ENCODE measurements at places on chromosomes 1 and 21.
A peak's percentile ranks its signal among the peaks of the same experiment; 100 is the strongest.

DNA sequence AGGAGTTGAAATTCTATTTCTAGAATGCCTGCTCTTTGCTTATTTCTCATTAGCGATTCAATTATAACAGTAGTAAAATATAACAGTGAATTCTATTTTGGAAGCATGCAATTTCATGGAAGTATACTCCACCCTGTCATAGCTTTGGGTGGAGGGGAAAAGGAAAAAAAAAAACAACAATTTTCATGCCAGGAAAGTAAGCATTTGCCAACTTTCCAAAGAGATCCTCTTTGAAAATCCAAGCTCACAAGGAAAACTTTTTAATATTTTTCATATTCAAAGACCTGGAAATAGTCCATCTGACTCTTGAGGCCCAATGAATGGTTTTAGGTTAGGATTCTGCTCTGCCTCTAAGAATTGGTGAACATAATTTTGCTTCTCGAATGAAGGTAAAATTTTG, 134.5 kb downstream of the PTPN14 start:
- DNase-seq, result no peak

GRCh38 chr1:232211149-232211548, 418.8 kb downstream of the SIPA1L2 start:
- DNase-seq, result no peak

DNA sequence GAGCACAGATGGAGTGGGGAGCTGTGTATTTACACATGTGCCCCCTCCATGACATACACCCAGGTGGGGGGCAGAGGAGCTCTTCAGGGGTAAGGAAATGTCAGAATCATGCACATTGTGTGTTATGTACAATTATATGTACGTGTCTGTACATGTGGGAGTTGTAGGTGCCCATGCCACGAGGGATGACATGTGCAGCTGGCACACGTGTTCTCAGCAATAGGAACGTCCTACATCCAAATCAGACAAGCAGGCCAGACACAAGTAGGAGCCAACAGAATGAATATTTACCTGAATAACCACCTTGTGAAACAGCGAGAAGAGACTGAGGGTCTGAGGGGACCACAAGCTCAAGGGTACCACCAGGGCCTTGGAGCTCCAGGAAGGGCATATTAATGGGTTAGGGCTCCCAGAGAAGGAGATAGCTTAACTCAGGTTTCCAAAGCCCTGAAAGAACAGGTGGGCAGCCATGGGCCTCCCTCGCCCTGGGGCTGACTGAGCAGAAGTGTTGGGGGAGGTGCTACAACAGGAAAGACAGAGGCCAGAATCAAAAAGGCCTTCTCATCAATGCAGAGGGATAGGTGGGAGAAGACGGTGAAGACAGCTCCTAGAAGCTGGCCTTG, 3.2 kb downstream of the COL16A1 start:
- no peak for DNase-seq

- DNase-seq, result peak; percentile 39
These were observed 494.7 kb upstream of the ADGRL2 start for GRCh38 chr1:81305997-81306452.

- no peak for DNase-seq
These were observed 54.4 kb upstream of the SYT6 start for GRCh38 chr1:114208106-114208505.

- DNase-seq, result no peak
These were observed 55.3 kb downstream of the C8B start for GRCh38 chr1:56910441-56910985.

GRCh38 chr1:42783092-42783491, 1.7 kb upstream of the TMEM269 start:
- DNase-seq, result no peak

DNA sequence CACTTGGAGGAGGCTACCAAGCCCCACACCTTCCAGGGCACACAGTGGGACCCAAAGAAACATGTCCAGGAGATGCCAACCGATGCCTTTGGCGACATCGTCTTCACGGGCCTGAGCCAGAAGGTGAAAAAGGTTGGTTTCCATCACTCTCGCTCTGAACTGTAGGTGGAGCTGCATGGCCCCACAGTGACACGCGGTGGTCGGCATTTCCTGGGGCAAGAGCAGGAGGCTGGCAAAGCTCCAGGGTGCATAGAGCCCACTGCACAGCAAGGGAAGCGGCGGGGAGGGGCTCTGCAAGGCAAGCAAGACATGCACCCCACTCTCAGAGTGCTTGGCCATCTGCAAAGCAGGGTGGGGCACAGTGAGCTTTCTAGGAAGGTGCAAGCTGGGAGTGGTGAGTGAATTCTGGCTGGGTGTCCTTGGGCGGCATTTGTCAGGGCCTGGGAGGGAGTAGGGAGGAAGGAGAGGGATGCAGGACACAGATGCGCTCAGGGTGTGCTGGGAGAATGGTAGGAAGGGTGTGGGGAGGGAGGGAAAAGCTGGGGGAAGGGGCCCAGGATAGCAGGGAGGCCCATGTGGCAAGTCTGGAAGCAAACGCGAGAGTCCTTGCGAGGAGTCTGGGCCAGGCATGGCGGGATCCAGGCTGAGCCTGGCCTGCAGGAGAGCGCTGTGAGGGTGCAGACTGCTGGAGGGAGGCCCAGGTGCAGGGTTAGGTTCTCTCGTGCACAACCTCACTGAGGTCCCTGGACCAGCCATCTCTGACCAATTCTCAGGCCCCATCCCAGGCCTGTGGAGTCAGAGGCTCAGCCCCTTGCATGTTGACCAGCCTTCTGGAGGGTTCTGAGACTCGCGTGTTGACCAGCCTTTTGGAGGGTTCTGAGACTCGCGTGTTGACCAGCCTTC, 11.0 kb downstream of the TRPM2 start:
- no peak for DNase-seq

DNA sequence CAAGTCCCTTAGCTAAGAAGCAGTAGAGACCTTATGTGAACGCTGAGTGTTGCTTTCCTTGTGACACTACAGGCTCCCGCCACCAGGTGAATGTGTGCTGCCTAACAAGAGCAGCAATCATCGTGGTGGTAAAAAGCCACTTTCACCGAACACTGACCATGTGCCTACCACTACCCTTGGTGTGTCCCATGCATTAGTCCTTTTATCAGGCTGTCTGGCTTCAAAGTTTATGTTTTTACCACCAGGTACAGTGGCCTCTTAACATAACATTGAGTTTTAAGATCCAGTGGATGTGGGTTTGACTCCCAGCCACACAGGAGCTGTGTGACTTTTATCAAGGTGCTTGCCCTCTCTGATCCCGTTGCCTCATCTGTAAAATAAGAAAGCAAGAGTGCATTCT, 1.7 kb downstream of the C1QB start:
- no peak for DNase-seq

DNA sequence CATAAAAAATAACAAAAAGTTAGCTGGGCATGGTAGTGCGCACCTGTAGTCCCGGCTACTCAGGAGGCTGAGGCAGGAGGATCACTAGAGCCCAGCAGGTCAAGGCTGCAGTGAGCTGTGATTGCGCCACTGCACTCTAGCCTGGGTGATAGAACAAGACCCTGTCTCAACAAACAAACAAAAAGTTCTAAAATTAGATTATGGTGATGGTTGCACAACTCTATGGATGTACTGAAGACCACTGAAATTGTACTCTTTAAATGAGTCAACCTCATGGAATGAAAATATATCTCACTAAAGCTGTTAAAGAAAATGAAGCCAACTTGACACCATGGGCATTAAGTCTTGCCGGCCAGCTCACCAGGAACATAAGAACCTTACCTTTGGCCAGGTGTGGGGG, 9.1 kb downstream of the MRAP start:
- DNase-seq, result no peak

- no peak for DNase-seq
These were observed 172.8 kb downstream of the FAF1 start for GRCh38 chr1:50787266-50787665.

- no peak for DNase-seq
These were observed 60.9 kb upstream of the PODN start for GRCh38 chr1:53001128-53001527.

DNA sequence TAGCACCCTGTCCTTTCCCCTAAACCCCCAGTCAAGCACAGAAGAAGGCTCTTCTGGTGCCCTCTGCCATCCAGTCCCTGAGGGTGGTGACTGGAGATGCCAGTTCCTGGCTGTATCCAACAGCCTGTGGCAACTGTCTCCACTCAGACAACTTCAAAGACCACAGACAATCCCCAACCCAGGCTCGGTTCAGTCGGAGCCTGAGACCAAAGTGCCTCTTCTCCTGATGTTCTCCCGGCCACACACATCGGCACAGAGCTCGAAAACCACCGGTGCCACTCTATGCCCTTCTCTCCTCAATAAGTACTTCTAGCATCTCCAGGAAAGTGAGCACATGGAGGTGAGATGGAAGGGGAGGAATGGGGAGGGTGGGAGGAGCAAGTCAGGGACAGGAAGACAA, 39.6 kb upstream of the HMGB4 start:
- no peak for DNase-seq

DNA sequence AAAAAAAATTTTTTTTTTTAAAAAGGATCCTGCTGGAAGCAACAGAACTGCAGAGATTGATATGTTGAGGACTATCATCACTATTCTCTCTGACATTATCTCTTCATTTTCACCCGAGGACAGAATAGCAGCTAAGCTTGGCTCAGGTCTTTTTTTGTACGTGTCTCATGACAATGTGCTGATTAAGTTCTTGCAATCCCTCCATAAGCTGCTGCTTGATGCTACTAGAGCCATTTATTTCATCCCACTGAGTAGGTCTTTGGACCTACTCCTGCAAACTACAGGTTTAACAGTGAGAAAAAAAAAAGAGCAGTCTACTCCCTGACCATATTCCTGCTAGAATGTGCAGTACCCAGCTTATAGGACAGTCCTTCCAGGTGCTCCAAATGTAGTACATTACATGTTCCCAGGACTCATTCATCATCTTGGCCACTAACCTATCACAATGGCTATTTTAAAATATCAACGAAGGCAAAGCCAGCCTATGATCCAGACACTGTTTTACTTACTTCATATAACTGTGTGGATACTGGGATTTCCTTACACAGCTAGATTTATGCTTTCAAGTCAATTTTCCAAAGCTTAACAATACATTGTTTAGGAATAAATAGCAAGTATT, 54.1 kb downstream of the ARHGAP29 start:
- no peak for DNase-seq

DNA sequence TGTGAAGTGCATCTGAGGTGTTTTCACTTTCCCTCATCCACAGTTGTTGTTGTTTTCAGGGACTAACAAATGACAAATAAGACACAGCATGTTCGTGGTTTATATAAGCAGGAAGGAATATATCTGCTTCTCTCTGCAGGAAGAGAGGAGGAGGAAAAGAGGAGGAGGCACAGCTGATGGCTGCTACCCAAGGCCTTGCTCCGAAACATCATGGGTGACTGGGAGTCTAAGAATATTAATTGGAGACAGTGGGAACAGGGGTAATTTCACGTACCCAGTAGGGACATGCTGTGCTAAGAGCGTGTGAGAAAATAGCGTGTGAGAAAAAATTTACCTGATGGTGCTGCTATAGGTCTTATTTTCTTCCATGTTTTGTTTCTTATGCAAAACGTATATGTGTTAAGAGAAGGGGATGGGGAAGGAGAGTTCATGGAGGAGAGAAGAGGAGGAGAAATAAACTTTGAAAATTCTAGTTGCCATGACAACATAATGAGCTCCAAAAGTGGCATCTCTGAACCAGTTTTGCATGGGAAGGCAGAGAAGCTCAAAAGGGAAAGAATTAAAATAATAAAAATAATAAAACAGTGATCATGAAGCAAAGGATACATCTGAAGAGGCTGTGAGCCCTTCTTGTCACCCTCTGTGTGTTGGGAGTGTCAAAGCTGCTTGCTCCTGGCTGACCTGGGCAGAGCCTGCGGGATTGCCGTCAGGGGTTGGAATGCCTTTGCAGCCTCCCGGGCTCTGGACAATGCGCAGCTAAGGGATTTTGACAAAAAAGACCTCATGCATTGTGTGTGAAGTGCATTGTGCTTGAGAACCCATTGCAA, 192.0 kb downstream of the CACNA1E start:
- DNase-seq, result no peak

DNA sequence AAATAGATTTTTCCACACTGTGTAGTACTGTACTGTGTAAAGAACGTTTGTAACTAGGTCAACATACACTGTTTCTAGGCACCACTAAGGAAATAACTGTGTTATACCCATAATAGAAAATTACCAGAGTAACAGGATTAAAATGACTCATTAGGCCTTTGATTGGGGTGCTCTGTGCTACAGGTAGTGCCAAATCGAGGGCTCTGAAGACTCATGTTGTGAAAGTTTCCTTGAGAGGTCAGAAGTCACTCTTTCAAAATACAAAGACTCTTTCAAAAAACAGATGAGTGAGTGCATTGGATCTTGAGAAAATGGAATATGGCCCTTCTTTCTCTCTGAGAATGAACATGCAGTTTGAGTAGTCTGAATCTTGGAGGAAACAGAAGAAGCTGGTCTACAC, 143.0 kb downstream of the MRPL39 start:
- no peak for DNase-seq

- DNase-seq, result no peak
These were observed 15.2 kb downstream of the ITPKB start for GRCh38 chr1:226723657-226724532.

GRCh38 chr1:38741341-38741740, 118.2 kb downstream of the RRAGC start:
- DNase-seq, result no peak

DNA sequence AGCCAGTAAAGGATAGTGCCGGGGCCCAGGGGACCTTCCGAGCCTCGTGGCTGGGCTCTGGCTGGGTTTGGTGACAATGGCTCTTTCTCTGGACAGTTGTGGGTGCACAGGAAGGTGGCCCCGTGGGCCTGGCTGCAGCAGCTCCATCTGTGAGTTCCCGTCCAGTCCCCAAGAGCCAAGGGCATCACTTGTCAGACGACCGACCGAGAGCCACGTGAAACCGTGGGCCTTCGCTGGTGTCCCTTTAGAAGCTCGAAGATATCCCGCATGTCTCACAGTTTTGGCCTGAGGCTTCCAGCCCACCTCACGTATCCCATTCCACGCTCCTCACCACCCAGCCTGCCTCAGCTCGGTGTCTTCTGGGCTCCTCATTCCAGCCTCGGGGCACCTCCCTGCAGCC, 27.2 kb upstream of the UMODL1 start:
- DNase-seq, result no peak

DNA sequence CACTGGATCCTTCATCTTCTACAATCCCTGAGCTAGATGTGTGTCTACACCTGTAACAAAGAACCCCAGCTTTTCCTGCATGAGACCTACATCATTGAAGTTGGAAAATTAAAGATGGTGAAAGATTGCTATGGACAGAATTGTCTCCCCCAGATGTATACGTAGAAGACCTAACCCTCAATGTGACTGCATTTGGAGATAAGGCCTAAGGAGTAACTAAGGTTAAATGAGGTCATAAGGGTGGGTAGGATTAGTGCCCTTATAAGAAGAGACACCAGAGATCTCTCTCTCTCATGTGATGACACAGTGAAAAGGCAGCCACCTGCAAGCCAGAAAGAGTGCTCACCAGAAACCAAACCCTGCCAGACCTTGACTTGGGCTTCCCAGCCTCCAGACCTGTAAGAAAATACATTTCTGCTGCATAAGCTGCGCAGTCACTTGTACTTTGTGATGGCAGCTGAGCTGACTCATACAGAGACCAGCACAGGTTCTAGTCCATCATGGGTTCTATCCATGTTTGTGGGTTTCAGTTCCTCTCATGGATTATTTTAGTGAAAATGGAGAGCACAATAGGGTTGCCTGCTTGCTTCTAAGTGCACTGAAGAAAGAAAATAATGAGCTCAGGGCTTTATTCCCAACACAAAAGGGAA, 180.8 kb downstream of the TPR start:
- no peak for DNase-seq

All from midbrain (tissue), 1 donor.